ENCODE measurements at places on chromosomes 4 and X. TPM values are rescaled to one million over a fixed set of nuclear protein-coding genes. Genes with fewer than 3 reads are reported as not detected.

NPY1R gene
- 70.9 TPM for polyA plus RNA-seq

MMRN1 gene
- 1.5 TPM for polyA plus RNA-seq

SMPX gene
- 0.15 TPM for polyA plus RNA-seq

KDM6A gene
- polyA plus RNA-seq = 8.2 TPM

ATP8A1 gene
- polyA plus RNA-seq = 16.1 TPM

REPS2 gene
- 1.7 TPM for polyA plus RNA-seq

PRRG3 gene
- 0.06 TPM for polyA plus RNA-seq

KLF8 gene
- 3.9 TPM for polyA plus RNA-seq

TMEM47 gene
- 2.6 TPM for polyA plus RNA-seq

SPANXN4 gene
- not detected for polyA plus RNA-seq

ZNF732 gene
- 0.10 TPM for polyA plus RNA-seq

CCKAR gene
- polyA plus RNA-seq = not detected

MAGEA4 gene
- not detected for polyA plus RNA-seq

TCEAL4 gene
- polyA plus RNA-seq = 96.4 TPM

SERPINA7 gene
- not detected for polyA plus RNA-seq

CSAG3 gene
- 1.3 TPM for polyA plus RNA-seq

INTS6L gene
- polyA plus RNA-seq = 35.6 TPM

HSFX1 gene
- 0.24 TPM for polyA plus RNA-seq

MAGEC1 gene
- polyA plus RNA-seq = not detected

TRIM60 gene
- polyA plus RNA-seq = not detected

XK gene
- polyA plus RNA-seq = 0.09 TPM

CXCL6 gene
- 17.8 TPM for polyA plus RNA-seq

SUPT20HL2 gene
- not detected for polyA plus RNA-seq

RAB33A gene
- polyA plus RNA-seq = 6.7 TPM

DIAPH2 gene
- 3.8 TPM for polyA plus RNA-seq

KCNE5 gene
- 0.13 TPM for polyA plus RNA-seq

ZCCHC12 gene
- polyA plus RNA-seq = 0.03 TPM

GAB3 gene
- 7.4 TPM for polyA plus RNA-seq

CCDC158 gene
- not detected for polyA plus RNA-seq

UGT8 gene
- 2.1 TPM for polyA plus RNA-seq

CYTL1 gene
- polyA plus RNA-seq = 0.30 TPM

SLC9B2 gene
- 7.5 TPM for polyA plus RNA-seq

MID1 gene
- polyA plus RNA-seq = 0.26 TPM

SSX2B gene
- polyA plus RNA-seq = not detected

ADGRG2 gene
- 1.9 TPM for polyA plus RNA-seq

TSPAN7 gene
- 30.2 TPM for polyA plus RNA-seq

All from spleen (tissue), 13 donors.